ENCODE measurements at places on chromosomes 16 and 17.

GRCh38 chr16:50178491-50178941 lies 25.4 kb downstream of the TENT4B start:
- no peak for DNase-seq

GRCh38 chr17:40452921-40453378 lies 9.7 kb downstream of the IGFBP4 start:
- DNase-seq: no peak

DNA sequence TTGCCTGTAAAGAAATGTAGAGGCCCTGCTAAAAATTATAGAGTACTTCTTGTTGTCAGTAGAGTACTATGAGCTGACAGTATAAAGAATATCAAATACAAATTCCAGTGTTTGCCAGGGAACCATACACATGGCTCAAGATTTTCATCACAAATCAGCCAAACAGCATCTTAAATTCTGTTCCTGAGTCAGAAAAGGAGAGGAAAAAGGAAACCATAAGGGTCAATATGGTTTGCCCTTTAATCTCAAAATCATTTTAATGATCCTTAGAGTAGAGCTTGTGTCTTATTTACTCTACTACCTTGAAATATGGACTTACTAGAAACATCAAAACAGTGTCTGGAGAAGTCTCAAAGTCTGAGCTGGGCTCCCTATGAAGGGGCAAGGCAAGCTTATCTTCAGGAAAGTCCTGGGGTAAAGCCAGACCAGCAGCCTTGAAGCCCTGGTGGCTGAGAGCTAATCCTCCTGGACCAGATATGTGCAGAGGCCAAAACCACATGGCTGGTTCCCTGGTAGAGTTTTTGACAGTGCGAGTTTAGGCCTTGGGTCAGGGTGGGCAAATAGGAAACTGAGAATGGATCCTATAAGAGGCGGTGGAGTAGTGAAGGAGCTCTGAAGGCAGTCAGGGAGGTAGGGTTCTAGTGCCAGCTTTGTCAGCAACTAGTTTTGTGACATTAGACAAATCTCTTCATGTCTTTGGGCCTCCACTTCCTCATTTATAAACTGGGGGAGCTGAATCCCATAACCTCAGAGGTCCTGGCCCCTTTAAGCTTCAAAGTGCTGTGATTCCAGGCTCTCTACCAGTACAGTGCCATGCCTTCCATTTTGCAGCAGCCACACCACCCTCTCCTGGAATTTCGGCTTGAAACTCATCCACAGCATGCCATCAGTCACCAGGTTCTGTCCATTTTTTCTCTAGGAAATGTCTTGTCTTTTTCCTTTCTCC lies 38.9 kb downstream of the MRTFB start:
- no peak for DNase-seq

- no peak for DNase-seq
These were observed 15.0 kb upstream of the TAC4 start for GRCh38 chr17:49862781-49863331.

DNA sequence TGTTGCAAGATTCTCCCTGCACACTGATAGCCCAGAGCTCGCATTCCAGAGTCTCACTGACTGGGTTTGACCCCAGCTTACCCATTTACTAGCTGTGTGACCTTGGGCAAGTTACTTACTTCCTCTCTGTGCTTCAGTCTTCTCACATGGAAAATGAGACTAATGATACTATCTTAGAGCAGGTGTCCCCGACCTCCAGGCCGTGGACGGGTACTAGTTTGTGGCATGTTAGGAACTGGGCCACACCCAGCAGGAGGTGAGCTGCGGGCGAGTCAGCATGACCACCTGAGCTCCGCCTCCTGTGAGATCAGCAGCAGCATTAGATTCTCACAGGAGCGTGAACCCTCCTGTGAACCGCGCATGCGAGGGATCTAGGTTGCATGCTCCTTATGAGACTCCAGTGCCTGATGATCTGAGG lies 15.8 kb downstream of the ANKFY1 start:
- no peak for DNase-seq
